ENCODE measurements at places on chromosomes 5 and 9.

DNA sequence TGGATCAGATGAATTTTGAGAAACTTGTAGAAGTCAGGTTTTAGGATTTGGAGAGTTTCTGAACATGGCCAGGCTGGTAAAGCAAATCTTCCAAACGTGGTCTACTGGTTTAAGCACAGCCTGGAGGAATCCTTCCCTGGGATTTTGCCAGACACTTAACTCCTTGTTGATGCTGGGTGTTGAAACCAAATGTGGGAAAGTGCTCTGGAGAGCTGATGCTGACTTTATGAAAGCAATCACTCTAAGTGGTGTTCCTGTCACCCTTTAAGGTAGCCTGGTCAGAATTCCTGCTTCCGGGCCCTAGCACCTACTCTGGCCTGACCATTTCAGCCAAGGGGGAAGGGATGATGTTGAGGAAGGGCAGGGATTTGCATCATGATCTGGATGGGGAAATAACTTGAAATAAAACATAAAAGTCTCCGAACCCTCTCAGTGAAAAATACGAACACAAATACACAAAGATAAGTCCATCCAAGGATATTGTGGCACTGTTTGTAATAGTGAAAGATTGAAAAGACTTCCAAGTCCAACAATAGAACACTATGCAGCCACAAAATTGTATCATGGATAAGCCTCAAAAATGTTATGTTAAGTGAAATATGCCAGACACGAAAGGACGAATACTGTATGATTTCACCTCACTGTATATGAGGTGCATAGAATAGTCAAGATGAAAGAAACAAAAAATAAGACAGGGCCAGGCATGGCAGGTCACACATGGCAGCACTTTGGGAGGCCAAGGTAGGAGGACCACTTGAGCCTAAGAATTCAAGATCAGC, 57.7 kb downstream of the PDE6A start:
- no peak for DNase-seq

DNA sequence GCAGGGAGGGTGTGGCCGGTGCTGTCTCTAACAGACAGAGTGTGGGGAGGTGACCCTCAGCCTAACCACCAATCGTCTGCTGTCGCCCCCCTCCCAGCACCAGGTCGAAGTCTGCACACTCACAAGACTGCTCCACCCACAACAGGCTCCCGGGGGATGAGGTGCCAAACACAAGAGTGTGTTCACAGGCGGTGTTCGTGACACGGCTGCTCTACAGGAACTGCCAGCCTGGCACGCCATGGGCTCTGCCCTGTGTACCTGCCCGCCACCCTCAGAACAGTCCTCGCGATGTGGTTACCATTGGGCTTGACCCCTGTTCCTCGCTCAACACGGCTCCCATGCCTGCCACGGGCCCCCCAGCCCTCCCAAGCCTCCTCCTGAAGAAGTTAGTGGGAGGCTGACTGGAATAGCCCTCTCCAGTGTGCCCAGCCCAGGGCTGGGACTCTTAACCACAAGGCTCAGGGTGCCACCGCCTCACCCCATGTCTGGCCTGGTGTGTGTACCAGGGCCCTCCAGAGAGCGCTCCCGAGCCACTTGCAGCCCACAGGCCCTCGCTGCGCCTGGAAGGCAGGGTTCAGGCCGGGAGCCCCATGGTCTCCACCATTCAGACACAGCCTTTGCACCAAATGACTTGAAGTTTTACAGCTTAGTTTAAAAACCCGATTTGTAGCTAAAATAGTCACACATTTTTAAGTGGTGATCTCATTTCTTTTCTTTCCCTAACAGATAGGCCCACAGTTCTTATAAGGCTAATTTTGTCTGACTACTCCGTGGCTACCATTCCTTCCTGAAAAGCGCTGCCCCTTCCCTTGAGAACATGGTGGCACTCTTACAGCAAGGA, 102.5 kb downstream of the CAMSAP1 start:
- peak; percentile 46 for DNase-seq

DNA sequence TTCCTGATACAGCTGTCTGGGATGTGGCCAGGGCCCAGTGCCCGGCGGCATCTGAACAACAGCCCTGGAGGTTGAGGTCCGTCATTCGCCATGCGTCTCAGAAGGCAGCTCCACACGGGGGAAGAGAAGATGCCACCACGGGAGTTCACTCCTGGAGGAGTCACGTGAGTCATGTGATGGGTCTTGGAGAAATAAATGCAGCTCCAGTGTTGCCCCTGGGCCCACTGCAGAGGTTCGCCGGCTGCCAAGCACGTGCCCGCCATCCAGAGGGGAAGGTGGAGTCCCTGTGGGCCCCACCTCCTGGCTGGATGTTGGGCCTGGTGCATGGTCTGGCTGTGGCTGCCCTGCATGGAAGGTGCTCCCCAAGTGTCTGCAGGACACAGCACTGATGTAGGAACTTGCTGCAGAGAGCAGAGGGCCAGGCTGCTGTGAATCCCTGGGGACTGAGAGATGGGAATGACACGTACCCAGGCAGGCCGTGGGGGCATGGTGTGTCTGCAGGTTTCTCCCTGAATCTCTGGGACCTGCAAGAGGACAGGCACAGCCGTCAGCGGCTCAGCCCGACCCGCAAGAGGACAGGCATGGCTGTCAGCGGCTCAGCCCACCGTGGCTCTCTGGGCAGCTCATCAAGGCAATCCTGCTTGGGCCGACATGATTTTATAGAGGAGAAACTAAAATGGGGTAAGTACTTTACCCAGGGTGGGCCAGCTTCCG, 418.3 kb upstream of the IRX4 start:
- DNase-seq: no peak

DNA sequence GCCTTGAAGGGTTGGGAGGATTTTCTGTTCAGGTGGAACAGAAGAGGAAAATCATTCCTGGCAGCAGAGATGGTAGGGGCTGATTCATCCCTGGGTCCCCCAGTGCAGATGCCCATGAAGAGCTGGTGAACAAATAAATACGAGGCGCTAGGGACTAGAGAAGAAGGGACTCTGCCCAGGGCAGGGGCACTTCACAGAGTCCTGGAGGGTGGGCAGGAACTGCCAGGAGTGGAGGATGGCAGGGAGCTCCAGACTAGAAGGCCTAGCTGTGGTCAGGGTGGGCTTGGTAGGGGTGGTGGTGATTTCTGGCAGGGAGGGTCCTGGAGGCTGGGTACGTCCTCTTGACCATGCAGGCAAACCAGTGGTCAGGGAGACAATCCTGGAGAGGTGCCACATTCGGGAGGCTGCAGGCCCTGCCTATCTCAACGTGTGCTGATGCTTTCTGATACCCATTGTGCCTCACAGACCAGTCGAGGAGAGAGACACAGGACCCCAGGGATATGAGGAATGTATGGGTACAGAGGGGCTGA, 69.9 kb downstream of the CRB2 start:
- DNase-seq: no peak

DNA sequence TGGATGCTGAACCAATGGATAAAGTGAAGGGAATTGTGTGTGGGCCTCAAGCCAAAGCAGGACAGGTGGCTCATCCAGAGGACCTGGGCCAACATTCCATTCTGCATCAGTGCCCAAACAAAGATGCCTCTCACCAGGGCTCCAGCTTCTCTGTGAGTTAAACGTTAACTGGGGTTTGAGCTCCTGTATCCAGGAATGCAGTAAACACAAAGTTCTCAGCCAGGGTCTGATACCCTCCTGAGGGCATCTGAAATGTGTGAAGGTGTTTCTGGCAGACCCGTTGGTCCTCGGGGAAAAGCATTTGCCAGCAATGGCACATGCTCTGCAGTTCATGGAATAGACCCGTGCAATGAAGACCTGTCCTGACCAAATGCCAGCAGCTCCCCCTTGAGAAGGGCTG, 33.9 kb upstream of the AOPEP start:
- DNase-seq: no peak

DNA sequence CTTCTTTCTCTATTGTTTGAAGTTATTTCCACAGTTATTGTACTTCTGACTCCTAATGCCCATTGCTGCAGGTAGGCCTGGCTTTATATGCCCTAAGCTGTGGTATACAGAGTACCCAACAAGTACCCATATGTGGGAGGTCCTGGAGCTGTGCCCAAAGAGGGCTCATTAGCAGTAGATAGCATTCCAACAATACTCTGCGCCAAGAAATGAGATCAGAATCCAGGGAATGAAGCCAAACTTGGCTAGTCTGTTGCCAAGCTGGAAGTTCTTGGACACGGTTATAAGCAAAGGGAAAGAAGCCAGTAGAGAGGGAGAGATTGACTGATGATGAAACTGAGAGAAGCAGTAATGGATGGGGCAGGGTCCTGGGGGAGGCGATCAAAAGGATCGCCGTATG, 29.7 kb upstream of the FAM169A start:
- no peak for DNase-seq

DNA sequence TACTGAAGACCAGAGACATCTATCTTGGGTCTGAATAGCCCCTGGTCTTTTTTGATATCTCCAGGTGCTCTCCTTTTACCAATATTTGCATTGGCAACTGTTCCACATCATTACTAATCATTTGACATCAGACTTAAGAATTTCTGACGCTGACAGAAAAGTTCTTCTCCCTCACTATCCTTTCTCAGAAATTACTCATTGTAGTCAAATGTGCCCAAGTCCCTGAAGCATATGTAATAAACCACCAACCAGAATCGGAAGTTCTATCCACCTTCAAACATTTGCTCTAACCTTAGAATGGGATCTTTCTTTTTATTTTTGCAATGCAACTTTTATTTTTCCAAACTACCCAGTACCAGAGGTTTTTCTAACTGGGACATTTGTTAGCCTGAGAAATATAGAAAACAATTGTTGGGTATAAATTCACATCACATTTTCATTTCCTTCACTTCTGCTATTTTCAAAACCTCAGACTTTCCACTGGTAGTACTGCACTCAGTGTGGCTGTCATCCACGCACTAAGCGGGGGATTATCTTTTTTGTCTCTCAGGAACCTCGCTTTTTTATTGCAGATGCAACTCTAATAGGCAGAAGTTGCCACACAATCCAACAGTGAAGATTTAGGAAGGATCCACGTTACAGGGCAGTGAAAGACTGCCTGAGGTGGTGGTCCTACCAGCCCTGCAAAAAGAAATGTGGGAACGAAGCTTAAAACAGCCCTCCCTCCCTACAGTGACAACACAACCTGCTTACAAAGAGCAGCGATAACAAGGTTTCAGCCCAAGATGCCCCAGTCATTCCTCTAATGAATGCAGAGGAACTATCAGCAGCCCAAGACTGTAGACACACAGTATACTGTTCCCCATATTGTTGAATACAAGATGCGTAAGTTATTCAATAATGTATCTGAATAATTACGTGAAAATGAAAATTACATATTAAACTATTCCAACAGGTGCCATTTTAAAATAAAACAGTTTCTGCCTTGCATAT, 201.2 kb downstream of the EBF1 start:
- no peak for DNase-seq

DNA sequence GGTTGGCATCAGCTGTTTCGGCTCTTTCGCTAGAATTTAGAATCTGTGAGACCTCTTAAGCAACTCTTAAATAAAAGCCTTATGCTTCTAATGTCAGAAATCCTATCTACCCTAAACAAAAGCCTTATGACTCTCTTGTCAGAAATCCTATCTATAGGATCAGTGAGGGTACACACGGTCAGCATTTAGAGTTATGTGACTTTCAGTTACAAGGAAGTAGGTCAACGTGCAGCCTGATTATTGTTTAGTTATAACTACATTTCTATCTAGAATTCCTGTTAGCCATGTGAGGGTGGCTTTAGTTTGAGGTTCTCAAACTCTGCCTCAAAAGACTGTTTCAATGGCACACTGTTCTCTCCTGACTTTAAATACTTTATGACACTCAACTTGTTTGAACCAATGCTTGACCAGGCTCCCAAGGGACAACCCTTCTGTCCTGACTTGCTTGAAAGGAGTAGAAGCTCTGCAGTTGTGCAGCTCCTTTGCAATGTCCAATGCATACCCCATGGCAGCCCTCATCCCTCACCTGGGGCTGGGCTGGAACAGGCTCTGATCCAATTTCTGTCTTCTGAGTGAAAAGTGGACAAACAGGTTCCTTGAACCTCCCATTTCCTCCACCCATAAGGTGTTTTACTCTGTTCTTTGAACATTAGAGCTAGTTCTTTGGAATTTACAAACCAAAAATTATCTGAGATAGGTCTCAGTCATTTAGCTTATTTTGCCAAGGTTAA, 251.6 kb upstream of the PIK3R1 start:
- DNase-seq: no peak

DNA sequence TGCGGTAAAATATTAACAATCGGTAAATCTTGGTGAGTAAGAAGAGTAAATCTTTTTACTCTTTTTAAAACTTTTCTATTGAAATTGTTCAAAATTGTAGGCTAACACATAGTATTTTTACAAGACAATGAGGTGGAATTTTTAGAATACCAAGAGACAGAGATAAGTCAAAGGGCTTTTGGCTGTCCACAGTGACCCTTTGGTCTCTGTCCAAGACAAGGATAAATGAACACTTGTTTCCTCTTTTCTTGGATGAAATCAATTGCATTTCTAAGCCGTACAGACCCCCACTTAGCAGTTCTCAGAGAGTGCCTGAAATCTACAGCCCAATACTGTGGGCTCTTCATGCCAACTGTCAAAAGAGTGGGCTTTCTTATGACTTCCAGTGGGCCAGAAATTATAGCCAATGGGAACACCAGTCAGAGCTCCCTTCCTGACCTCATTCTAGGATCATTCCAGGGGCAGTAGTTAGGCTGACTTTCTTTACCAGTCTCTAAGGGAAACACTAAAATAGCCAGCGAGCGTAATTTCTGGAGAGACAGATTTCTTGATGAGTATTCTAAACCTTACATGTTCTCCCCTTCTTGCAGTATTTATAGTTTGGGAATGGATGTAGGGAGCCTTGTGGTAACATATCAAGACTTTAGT, 74.1 kb downstream of the GALNT10 start:
- DNase-seq: no peak

GRCh38 chr5:122130152-122130551, 806 bp downstream of the ZNF474 start:
- no peak for DNase-seq

GRCh38 chr9:109448223-109448622, 49.9 kb downstream of the PTPN3 start:
- DNase-seq: no peak

- DNase-seq: no peak
Observed at GRCh38 chr5:103744159-103744558, 181.6 kb upstream of the NUDT12 start.

GRCh38 chr5:110969502-110969901, 102.0 kb upstream of the TSLP start:
- no peak for DNase-seq

GRCh38 chr9:114662081-114662989, 4.7 kb upstream of the TEX53 start:
- DNase-seq: peak; percentile 66

DNA sequence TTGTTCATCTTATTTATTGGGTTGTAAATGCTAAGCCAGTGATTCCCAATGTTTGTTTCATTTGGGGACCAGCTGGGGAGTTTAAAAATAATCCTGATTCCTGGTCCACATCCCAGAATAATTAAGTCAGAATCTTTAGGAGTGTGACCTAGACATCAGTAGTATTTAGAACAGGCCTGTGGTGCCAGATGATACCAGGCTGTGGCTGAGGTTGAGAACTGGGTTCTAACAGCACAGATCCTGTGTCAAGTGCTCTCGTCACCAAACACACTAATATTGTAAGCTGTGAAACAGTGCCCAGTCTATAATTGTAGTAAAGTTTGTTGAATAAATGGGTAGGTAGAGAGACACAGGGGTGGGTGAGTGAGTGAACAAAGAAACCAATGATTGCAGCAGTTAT, 172.1 kb upstream of the PPP1R2B start:
- DNase-seq: no peak

GRCh38 chr5:175800656-175801081, 70.7 kb upstream of the CPLX2 start:
- DNase-seq: no peak

GRCh38 chr9:79257228-79257781, 314.5 kb upstream of the TLE4 start:
- DNase-seq: no peak
